ENCODE measurements at places on chromosomes 16 and 17. TPM values are rescaled to one million over a fixed set of nuclear protein-coding genes. Genes with fewer than 3 reads are reported as not detected.

DNA sequence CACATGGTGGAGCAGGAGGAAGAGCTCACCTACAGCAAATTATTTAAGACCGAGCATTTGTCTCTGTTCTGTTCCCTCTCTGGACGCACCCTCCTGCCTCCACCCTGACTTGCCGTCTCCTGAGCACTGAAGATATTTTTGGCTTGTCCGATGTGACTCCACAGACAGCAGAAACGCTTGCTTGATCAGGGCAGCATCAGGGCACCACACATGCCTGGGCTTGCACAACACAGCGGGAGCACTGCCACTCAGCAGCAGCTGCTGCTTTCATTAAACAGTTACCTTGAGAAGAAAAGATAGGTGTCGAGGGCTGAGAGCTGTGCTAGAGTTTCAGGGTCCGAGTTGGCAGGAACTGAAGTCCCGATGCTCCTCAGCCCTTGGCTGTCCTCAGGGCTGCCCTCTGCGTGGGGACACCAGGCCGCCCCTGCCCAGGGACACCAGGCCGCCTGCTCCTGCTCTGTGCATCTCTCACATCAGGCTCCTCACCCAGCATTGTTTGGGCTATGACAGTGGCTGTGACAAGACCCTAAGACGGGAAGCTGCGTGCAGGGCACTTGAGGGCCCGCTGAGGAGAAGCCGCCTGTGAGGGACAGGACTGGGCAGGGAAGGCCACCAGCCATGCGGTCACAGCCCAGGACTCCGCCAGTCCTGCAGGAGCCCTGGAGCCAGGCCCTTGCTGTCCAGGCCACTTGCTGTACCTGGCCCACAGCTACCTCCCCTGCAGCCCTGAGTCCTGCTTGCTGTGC lies 21.3 kb upstream of the CDH15 start:
- no peak for DNase-seq

The SLC52A1 gene
- total RNA-seq = 0.04 TPM

DNA sequence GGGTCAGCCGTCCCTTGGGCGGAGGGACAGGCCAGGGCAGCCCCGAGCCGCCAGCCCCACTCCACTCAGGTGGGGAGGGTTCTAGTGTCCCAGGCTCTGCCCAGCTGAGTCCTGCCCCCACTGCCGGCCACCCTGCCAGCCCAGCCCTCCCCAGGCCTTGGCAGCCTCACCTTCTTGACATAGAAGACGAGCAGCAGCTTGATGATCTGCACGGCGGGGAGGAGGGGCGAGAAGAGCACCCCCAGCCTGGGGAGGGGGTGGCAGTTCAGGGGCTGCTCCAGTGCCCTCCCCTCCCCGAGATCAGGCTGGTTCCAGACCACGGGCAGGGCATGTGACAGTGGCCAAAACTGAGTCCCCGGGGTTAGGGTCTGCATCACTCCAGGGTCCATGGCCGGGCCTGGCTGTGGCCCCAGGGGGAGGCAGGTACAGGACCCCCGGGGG lies 9.7 kb downstream of the TMC6 start:
- no peak for DNase-seq

The ADAT1 gene
- 23.8 TPM for total RNA-seq

The KCTD19 gene
- total RNA-seq = 0.04 TPM

DNA sequence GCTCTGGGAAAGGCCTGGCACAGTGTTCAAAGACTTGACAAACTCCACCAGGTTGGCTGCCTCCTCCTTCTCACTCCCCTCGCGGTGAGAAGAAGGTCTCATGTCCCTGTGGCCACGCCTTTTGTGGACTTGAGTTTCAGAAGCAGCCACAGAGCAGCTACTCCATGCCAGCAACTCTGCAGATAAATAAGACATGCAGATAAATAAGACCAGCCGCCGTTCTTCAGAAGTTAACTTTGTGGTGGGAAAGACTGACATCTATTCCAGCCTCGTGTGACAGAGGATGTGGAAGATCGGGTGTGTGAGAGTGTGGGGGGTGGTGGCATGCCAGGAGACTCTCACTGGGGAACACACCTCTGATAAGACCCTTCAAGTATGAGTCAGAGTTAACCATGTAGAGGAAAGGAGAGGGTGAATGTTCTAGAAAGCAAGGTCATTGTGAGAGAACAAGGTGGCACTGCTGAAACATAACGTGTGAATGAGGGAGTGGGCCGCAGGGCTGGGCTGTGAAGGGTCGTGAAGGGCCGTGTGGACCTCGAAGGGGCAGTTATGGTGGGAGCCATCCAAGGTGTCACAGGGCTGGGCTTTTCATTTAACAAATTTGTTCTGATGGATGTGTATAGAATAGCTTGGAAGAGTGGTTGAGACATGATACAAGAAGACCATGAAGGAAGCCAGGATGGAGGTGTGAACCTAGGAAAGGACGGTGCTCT lies 830 bp downstream of the SPACA3 start:
- peak; percentile 51 for DNase-seq

- no peak for DNase-seq
Observed at GRCh38 chr16:69724981-69725479, 1.3 kb downstream of the NQO1 start.

DNA sequence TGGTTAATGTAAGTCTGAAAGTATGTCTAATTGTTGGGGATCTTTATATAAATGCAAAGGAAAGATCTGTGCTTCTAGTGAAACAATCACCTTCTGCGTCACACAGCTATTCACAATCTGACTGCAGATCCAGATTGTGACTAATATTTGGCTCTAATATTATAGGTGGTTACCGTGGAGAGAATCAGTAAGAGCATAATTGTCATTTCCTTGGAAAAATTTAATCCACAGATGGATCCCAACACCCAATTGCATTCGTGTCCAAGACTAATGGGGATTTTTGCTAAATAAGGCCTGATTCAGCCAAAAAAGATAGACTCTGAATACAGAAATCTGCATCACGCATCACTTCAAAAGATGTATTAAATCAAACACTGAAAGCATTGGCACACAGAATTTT lies 2.7 kb upstream of the KCNJ2 start:
- DNase-seq = peak; percentile 36

GRCh38 chr17:77167472-77168306 lies 26.9 kb downstream of the SEC14L1 start:
- DNase-seq = no peak

The ELMO3 gene
- total RNA-seq = 0.80 TPM

GRCh38 chr17:73293480-73293911 lies 18.3 kb downstream of the CDC42EP4 start:
- no peak for DNase-seq

The FOXC2 gene
- total RNA-seq = 0.13 TPM

The SGSH gene
- 9.6 TPM for total RNA-seq

DNA sequence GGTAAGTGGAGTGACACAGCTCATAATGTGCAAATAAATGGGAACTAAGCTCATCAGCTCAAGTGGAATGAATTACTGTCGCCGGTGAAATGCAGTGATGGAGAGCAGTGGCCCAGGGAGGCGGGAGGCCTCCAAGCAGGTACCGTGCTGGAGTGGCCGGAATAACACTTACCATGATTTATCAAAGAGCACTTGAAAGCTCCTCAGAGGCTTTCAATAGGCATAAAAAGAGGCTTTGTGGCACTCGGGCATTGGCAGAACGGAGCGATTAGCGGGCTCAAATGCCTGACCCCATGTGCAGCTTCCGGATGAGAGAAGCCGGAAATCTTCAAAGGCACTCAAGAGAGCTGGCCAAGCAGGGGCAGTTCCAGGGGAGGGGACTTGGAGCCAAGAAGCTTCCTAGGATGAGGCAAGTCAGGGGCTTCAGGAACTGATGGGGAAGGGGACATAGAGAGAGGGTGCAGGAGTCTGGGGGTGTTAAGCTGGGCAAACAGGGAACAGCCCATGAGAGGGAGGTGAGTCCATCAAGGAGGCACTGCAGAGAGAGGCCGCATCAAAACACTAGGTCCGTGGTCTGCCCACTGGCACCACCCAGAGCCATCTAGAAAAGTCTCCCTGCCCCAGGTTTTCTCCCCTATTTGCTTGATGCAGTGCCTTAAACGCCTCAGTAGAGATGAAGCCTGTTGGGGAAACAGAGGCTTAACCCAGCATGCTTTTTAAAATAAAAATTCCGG lies 144.0 kb upstream of the IRX6 start:
- no peak for DNase-seq

DNA sequence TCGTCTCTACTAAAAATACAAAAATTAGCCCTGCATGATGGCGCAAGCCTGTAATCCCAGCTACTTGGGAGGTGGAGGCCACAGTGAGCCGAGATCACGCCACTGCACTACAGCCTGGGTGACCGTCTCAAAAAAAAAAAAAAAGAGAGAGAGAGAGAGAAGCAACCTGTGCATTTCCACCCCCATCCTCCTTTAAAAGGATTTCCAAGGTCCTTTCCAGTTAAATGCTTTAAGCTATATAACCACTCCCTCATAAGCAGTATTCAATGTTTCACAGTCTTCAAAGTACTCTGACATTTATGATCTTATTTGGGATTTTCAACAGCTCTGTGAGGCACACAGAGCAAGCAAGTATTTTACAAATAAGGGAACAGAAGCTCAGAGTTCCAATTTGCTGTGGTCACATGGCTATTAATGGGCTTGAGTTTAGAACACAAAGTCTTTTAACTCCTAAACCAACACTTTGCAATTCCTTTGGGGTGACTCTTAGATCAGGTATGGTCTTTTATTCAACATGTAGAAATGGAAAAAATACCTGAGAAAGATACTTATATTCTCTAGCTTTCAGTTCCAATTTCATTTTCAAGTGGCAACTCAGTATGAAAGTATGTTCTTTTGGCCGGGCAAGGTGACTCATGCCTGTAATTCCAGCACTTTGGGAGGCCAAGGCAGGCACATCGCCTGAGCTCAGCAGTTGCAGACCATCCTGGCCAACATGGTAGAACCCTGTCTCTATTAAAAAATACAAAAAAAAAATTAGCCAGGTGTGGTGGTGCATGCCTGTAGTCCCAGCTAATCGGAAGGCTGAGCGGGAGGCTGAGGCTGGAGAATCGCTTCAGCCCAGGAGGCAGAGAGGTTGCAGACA lies 31.3 kb downstream of the SPOP start:
- no peak for DNase-seq

DNA sequence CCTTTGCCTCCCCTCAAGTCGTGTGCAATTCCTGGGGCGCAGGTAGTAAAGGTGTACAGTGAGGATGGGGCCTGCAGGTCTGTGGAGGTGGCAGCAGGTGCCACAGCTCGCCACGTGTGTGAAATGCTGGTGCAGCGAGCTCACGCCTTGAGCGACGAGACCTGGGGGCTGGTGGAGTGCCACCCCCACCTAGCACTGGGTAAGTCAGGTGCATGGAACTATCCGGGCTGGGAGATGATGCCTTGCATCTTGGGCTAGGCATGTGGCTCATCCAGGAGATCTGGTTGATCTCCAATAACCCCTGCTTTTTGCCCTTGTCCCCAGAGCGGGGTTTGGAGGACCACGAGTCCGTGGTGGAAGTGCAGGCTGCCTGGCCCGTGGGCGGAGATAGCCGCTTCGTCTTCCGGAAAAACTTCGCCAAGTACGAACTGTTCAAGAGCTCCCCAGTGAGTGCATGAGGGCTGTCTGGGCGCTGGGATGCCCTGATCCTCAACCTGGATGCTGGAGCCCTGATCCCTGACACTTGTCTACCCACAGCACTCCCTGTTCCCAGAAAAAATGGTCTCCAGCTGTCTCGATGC lies 5.2 kb downstream of the GRB7 start:
- no peak for DNase-seq

DNA sequence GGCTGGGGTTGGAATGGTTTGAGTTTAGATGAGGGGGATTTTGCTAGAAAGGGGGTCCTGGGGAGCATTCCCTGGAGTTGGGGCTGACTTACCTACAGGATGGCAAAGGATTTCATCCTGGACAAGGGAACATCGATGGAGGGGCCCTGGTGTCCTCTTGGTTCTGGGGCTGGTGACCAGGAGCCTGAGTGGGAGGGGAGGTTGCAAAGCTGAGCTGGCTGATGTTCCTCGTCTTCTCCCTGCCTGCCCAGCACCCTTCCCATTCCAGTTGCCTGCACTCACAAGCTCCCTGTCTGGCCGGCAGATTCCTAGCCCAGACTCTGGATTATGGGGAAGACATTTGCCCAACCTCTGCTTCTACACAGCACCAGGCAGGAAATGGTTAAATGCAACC lies 37.2 kb downstream of the ITGAE start:
- no peak for DNase-seq

- DNase-seq = peak; percentile 43
Observed at GRCh38 chr17:66431910-66432309, 129.5 kb downstream of the PRKCA start.

The HBA2 gene
- 926 TPM for total RNA-seq

- no peak for DNase-seq
Observed at GRCh38 chr17:68424861-68425260, 32.4 kb downstream of the WIPI1 start.

DNA sequence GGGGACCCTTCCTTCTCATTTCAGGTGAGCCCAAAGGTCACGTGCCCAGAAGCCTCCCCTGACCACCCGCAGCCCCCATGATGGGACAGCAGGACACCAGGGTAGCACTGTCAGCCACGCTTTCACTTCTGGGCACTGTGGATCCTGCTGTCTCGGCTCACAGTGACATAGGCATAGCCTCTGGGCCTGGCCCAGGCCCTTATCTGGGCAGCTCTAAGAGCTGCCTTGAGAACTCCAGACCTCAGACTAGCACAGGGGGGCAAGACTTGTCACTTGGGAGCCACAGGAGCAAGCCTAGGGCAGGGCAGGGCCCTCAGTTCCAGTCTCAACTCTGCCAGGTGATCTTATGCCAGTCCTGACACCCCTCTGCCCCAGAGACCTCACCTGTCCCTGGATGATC lies 4.7 kb downstream of the NATD1 start:
- DNase-seq = no peak

GRCh38 chr16:48405907-48406306 lies 20.7 kb upstream of the SIAH1 start:
- DNase-seq = no peak

The XAF1 gene
- total RNA-seq = 8.3 TPM

GRCh38 chr16:77322757-77323156 lies 112.1 kb downstream of the ADAMTS18 start:
- DNase-seq = no peak

DNA sequence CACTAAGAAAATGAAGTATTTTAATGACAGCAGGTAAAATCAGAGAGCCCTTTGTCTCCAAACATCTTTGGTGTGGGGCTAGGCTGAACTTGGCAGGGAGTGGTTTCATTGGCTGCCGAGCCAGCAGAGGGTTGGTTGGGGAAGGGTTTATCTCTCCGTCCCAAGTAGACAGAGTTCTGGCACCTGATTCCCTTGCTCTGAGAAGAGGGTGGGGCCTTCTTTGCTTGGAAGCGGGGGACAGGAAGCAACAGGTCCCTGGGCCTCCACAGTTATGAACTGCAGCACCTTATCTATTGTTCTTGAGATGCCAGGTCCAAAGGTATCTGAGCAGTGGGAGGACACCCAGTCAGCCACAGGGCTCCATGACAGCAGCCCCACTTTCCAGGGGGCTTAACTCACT lies 12.3 kb upstream of the CDH1 start:
- no peak for DNase-seq

- no peak for DNase-seq
Observed at GRCh38 chr17:55441544-55441943, 19.9 kb upstream of the MMD start.

Data from muscle of leg (tissue), 16 donors.